ENCODE measurements at places on chromosomes 7 and 10.

DNA sequence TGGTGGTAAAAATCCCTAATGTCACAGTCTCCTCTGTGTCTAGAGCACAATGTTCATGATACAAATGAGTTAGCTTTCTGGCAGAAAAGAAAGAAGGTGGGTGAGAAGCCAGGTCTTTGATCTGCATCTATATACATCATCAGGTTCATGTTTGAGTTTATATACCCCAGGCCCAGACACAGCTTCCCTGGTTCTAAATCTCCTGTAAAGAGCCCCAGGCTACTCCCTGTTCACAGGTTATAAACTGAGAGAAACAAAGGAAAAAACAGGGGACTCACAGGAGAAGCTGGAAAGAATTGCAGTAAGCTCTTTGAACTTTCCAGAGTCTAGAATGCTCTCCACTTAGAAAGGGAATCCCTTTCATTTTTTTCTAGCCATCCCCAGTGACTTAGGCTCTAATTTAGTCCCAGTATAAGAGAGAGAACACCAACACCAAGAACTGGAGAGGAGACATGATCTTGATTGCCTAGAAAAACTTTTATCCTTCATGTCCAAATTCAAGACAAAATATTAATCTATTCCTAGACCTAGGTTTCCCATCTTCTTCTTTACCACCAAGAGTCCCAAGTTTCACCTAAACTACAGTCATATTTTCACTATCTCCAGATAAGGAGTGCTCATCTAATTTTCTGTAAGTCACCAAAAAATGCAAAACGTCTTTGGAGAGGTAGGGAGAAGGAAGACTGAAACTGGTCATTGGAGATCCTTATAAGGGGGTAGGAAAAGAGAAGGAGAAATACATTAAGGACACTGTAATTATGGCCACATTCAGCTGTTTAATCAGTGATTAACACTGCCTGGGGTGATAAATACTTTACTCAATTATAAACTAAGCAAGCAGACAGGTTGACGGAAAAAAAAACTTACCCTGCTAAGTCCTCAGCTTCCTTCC lies 469 bp downstream of the MSS51 start:
- no peak for DNase-seq

DNA sequence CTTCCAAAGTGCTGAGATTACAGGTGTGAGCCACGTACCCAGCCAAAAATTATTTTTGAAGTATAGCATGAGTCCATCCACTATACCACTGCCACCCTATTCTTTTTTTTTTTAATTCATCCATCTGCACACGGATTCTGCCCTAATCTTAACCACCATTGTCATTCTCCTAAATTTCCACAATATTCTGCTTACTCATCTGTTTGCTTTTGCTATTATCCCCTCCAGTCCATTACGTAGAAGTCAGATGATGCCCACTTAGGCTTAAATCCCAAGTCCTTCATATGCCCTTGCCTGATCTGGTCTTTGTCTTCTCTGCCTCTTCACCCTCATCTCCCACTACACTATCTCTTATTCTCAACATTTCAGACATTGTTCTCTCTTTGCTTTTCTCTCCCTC lies 86.7 kb downstream of the MMRN2 start:
- DNase-seq, result no peak

DNA sequence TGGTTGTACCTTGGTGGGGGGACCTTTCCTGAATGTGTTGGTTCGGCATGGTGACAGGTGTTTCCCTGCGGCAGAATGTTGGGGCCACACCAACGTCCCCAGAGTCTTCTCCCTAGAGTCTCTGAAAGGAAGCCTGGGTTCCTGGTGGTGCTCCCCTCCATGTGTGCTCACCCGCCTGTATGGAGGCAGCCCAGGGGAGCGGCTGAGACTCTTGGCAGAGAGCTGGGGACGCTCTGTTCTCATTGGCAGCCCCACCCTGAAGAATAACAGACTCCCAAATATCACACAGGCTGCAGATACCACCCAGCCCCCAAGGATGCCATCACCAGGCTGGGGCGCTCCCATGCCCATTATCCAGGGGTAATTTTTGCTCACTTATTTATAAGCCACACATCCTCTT lies 34.8 kb downstream of the CHST12 start:
- DNase-seq, result no peak

DNA sequence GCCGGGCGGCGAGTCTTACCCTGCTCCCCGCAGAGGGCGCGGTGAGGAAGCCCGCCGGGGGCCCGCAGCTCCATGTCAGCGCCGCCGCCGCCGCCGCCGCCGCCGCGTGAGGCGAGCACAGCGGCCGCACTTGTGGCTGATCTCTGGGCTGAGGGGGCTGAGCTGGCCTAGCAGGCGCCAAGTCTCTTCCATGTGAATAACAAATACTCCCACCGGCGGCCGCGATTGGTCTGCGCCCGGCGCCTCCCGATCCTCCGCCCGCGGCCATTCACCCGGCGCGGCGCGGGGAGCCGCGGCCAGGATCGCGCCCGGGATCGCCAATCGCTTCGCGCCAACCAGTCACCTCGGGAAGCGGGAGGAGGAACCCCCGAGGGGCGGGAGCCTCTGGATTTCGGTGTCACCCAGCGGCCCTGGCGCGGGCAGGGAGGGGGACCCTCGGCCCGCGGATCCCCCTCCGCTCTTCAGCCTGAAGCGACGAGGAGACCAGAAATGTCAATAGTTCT lies at the start of gene GRM8:
Gene GRM8 (minus strand): TSS at position 164 of the 503 bp plus-strand sequence.
- DNase-seq, result peak; percentile 25

- DNase-seq, result no peak
Observed at GRCh38 chr7:156635529-156636385, 4.8 kb upstream of the RNF32 start.

- peak; percentile 8 for DNase-seq
Observed at GRCh38 chr7:82234457-82235049, 209.0 kb downstream of the CACNA2D1 start.
